BJ (cell line): ENCODE measurements at places on chromosomes 16 and 17.

GRCh38 chr17:17205368-17206123 lies 587 bp downstream of the PLD6 start:
- DNase-seq: no peak

- DNase-seq: no peak
Observed at GRCh38 chr16:21570676-21571017, 28.7 kb upstream of the METTL9 start.

GRCh38 chr16:12721841-12722421 lies 81.8 kb downstream of the CPPED1 start:
- no peak for DNase-seq

- no peak for DNase-seq
Observed at GRCh38 chr16:381012-381788, 578 bp downstream of the PGAP6 start.

- no peak for DNase-seq
Observed at GRCh38 chr17:20967776-20968175, 75.0 kb downstream of the USP22 start.

GRCh38 chr16:56633535-56633934 lies 1.1 kb downstream of the MT1M start:
- no peak for DNase-seq

DNA sequence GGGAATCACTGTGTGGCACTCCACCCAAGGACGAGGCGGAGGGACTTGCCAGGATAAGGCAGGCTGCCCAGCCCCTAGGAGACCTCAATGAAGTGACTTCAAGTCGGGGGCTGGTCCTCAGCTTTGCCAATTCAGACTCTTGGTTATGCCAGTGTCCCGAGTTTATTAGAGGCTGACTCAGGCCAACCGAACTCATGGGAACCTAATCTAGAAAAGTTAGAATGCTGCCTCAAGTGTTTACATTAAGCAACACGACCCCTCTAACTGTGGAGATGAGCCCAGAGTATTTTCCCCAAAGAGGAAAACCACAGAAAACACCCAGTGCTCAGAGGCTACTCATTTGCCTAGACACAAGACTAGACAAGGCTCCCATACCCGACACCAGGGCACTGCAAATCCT lies 1.1 kb upstream of the TEKT3 start:
- DNase-seq: no peak

DNA sequence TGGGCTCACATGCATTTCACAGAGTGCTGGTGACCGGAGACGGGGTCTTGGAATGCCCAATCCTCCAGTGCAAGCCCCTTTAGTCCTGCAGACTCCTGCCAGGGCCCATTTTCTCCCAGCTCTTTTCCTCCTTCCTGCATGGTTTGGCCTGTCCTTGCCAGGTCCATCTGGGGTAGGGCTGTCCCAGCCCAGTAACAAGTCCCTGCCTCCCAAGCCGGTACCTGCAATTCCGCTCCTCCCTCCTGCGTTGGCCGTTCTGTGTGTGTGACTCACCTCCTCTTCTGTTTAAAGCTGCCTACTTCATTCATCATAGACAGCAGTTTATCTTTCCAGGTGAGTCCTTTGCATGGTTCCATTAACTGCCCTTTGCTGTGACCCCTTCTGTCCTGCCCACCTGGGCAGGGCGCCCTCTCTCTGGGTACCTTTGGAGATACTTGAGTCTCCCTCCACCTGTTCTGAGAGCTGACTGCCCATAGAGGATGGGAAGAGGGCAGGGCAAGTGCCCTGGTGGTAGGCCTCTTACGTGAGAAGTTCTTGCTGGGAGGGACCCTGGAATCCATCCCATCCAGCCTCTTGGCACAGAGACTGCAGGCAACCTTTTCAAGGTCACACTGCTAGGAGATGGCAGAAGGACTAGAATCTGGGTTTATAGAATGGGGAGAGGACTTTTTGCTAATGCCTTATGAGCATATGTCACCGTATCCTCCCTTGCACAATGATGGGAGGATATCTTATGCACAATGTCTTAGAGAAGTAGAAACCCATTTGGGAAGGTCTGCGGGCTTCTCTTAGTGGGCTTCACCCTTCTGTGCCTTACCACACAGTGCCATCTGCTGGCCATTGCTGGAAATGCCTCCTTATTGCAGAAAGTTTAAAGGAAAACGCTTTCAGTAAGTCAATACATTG lies 29.7 kb upstream of the LGALS9 start:
- DNase-seq: peak; percentile 16

DNA sequence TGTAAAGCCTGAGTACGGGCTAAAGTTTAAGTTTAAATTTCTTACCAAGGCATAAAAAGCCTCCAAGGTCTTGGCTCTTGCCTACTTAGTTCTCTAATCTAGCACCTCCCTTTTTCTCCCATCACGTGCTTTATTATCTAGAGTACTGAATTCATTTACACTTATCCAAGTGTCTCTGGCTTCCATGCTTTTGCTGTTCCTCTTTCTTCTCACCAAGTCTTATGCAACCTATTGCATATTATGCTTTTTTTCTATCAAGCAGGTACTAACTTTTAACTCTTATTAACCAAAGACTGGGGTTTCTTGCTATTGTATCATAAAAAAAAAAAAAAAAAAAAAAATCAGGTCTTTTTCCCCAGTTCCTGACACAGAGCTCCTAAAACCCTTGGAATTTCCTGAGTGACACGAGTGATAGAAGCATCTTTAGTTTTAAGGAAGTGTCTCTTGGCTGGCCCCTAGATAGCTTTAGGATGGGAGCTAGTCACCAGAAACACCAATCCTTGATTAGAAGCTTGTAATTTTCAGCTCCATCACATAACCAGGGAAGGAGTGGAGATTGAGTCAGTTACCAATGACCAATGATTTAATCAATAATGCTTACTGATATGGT lies 44.9 kb downstream of the SSH2 start:
- no peak for DNase-seq
